ENCODE measurements at places on chromosomes 1 and 21. TPM values are rescaled to one million over a fixed set of nuclear protein-coding genes. Genes with fewer than 3 reads are reported as not detected.

Gene NPR1
- 3.6 TPM for total RNA-seq

Gene OR2L8
- total RNA-seq = not detected

Gene TMEM50B
- total RNA-seq = 50.1 TPM

Gene WARS2
- total RNA-seq = 18.1 TPM

Gene CFAP126
- total RNA-seq = not detected

Gene PDZK1
- 0.64 TPM for total RNA-seq

- no peak for DNase-seq
- no peaks in the 10 kb centered on the region for H3K27me3 ChIP-seq
- no peaks in the 10 kb centered on the region for H3K4me1 ChIP-seq
These were observed 120.3 kb upstream of the COL6A1 start for GRCh38 chr21:45861156-45861870.

DNA sequence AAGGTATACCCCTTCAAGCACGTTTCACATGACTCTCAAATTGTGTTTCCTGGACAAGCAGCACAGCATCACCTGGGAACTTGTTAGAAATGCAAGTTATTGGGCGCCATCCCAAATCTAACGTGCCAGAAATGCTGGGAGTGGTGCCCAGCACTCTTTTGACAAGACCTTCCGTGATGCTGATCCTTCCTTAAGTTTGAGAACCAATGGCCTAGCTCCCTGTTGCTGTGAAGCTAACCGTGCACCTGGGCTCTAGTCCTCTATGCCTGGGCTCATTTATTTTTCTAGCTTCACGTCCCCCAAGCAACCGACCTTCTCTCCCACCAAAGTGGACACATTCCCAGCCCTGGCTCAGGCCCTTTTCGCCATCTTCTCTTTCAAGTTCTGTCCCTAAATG is 4.3 kb downstream of the BEST4 start:
- no peaks in the 10 kb centered on the region for H3K27me3 ChIP-seq
- peaks cover 9% of the 10 kb centered on the region for H3K36me3 ChIP-seq
- DNase-seq = no peak
- peak overlapping the region; percentile 56 for H3K4me3 ChIP-seq
- no peak overlapping the region for H3K27ac ChIP-seq

GRCh38 chr1:36625253-36625934 is 142.7 kb upstream of the CSF3R start:
- no peak for DNase-seq
- H3K27ac ChIP-seq = no peak overlapping the region
- H3K4me1 ChIP-seq = no peaks in the 10 kb centered on the region
- no peak overlapping the region for H3K4me3 ChIP-seq
- no peaks in the 10 kb centered on the region for H3K27me3 ChIP-seq

- no peaks in the 10 kb centered on the region for H3K36me3 ChIP-seq
- H3K27me3 ChIP-seq = no peaks in the 10 kb centered on the region
- no peak overlapping the region for H3K4me3 ChIP-seq
- H3K27ac ChIP-seq = no peak overlapping the region
- DNase-seq = no peak
These were observed 204.7 kb upstream of the EDN2 start for GRCh38 chr1:41689139-41689538.

DNA sequence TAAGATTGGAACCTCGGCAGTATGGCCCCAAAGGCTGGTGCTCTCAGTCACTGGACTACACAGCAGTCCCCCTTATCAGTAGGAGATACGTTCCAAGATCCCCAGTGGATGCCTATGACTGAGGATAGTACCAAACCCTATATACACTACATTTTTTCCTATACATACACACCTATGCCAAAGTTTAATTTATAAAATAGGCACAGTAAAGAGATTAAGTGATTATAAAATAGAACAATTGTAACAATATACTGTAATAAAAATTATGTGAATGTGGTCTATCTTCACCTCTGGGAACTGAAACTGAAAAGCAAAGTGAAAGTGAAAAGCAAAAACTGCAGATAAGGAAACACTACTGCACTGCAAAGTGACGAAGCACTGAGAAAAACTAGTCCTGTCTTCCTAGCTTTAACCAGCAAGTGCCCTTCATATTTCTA is 96.8 kb downstream of the INTS7 start:
- H3K36me3 ChIP-seq = no peaks in the 10 kb centered on the region
- H3K4me3 ChIP-seq = no peak overlapping the region
- H3K27me3 ChIP-seq = no peaks in the 10 kb centered on the region
- no peak for DNase-seq
- H3K4me1 ChIP-seq = no peaks in the 10 kb centered on the region
- H3K27ac ChIP-seq = peak overlapping the region; percentile 19

GRCh38 chr1:192461684-192462083 is 113.9 kb upstream of the RGS1 start:
- H3K4me3 ChIP-seq = no peak overlapping the region
- no peaks in the 10 kb centered on the region for H3K4me1 ChIP-seq
- DNase-seq = no peak
- H3K36me3 ChIP-seq = no peaks in the 10 kb centered on the region
- H3K27ac ChIP-seq = no peak overlapping the region

GRCh38 chr1:178548108-178548507 is 35.2 kb downstream of the TEX35 start:
- H3K27me3 ChIP-seq = no peaks in the 10 kb centered on the region
- no peak overlapping the region for H3K4me3 ChIP-seq

DNA sequence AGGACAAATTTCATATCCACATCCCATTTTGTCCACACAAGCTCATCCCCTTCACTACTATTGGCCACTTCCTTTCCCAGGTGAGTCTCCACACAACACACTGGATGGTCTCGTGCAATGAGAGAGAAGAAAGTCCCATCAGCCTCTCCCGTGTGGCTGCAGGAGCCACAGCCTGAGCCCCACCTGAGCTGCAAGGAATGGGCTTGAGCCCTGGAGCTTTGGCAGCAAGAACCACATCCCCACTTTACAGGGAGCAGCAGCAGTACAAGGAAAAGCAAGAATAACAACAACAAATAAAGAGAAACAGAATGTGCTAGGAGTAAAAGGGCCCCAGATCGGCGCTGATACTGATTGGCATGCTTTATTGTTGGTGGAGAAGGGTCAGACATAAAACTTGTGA is 117.7 kb downstream of the TPTE start:
- no peaks in the 10 kb centered on the region for H3K36me3 ChIP-seq
- no peak overlapping the region for H3K4me3 ChIP-seq
- no peak for DNase-seq
- H3K27me3 ChIP-seq = no peaks in the 10 kb centered on the region
- no peak overlapping the region for H3K27ac ChIP-seq

DNA sequence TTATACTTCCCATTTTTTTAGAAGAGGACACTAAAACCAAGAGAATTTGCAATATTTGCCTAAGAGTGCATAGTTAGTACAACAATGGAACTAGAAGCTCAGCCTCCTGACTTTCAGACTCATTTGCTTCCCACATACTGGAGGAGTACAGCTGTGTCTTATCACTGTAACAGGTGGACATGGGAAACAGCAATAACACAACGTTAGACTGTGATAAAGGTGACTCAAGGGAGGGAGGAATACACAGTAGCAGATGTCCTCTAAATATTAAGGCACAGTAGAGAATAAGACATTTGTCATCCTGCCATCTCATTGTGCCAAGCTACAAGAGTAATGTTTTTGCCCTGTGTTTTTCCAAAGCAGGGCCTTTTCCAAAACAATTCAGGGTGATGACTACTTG is 55.4 kb upstream of the JAK1 start:
- no peak overlapping the region for H3K4me3 ChIP-seq

GRCh38 chr1:63615768-63616420 is 22.7 kb downstream of the PGM1 start:
- no peaks in the 10 kb centered on the region for H3K36me3 ChIP-seq
- no peaks in the 10 kb centered on the region for H3K4me1 ChIP-seq
- no peak overlapping the region for H3K27ac ChIP-seq
- H3K27me3 ChIP-seq = no peaks in the 10 kb centered on the region

DNA sequence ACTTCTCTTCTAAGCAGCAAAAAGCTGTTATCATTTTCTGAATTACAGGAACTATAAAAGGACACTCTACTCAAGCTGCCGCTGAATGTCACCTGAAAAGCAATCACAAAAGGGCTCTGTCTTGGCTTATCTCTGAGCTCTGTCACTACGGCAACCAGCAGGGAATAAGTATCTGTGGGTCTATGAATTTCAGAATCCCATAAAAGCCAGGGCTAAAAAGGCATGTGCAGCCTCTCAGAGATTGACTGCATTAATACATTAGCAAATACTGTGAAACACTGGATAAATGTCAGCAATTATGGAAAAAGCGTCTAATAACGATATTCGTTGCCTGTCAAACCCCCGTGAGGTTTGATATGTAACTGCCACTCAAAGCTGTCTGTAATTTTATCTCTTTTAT is 210.2 kb upstream of the DMRTA2 start:
- H3K27me3 ChIP-seq = no peaks in the 10 kb centered on the region
- no peak overlapping the region for H3K4me3 ChIP-seq
- no peaks in the 10 kb centered on the region for H3K36me3 ChIP-seq
- no peak for DNase-seq

GRCh38 chr1:244197851-244198375 is 146.8 kb downstream of the ZBTB18 start:
- H3K4me1 ChIP-seq = no peaks in the 10 kb centered on the region
- no peak overlapping the region for H3K27ac ChIP-seq
- no peak overlapping the region for H3K4me3 ChIP-seq
- no peak for DNase-seq
- no peaks in the 10 kb centered on the region for H3K36me3 ChIP-seq

GRCh38 chr21:25400427-25400826 is 206.9 kb downstream of the MRPL39 start:
- no peak for DNase-seq
- no peak overlapping the region for H3K27ac ChIP-seq
- no peaks in the 10 kb centered on the region for H3K4me1 ChIP-seq
- no peak overlapping the region for H3K4me3 ChIP-seq
- no peaks in the 10 kb centered on the region for H3K36me3 ChIP-seq

DNA sequence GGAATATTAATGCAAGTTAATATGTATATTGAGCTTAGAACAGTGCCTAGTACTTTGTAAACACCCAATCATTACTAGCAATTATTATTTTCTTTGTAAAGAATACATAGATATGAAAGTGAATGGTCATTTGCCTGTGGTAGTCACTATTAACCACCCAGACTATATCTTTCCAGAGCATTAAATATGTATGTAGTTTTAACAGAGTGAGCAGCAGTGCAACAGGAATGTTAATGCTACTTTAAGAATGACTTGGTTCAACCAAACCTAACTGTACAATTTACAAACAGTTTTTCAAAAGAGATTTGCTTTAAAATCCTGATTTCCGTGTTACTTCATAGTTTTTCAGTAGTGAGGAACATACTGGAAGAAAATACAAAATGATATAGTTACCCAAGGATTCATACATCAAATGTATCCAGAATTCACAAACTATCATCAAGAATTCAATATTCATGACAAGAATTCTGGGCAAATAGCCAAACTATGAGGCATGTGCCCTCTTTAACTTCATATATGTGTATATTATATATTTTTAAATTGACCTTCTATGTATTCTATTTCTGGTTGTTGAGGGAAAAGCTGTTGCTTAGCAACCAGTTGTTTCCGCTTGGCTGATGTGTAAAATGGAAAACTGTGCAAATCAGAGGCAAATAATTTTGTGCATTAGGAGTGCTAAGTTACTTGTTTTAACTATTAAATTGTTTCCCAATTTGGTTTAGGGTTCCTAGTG is 34.9 kb upstream of the IVNS1ABP start:
- H3K27ac ChIP-seq = no peak overlapping the region
- H3K4me1 ChIP-seq = no peaks in the 10 kb centered on the region
- no peak for DNase-seq
- no peaks in the 10 kb centered on the region for H3K36me3 ChIP-seq
- H3K4me3 ChIP-seq = no peak overlapping the region

Data from colonic mucosa (tissue), 4 donors.